ENCODE measurements at places on chromosomes 12 and 14.

GRCh38 chr14:87461704-87462103, 531.3 kb downstream of the GALC start:
- no peak for DNase-seq

GRCh38 chr14:53652068-53652467, 304.6 kb downstream of the BMP4 start:
- no peak for DNase-seq

- no peak for DNase-seq
Observed at GRCh38 chr14:81535396-81536164, 1.9 kb upstream of the SEL1L start.

- DNase-seq: no peak
Observed at GRCh38 chr14:99402950-99403349, 77.7 kb downstream of the SETD3 start.

DNA sequence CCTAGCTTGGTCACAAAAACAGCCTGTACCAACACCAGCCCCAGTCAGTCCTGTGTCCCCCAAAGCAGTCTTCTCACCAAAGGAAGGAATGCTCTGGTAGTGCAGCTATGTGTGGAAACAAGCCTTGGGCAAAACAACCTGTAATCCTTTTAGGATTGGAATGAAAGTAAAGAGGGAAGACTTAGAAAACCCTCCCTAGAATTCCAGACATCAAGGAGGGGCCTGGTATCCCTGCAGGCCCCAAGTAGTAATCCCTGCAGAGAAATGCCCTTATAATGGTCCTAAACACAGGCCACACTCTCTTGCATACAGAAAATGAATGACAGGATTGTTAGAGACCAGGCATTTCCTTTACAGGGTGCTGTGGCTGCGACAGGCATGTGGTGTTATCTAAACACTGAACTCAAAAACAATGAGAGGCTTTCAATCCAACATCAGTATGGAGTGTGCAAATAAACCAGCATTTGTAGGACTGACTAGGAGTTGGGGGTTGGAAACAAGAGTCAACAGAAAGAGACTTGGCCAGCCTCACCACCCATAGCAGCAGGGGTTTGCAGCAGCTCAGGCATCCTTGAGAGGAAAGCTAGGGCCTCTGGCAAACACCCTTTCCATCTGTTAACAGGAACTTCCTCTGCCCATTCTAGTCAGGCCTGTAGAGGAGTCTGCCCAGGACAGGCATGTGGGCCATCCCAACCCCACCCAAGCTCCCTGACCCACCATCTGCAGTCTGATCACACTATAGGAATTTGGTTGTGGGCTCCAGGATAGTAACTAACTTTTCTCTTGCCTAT, 59.1 kb downstream of the DCAF5 start:
- no peak for DNase-seq

DNA sequence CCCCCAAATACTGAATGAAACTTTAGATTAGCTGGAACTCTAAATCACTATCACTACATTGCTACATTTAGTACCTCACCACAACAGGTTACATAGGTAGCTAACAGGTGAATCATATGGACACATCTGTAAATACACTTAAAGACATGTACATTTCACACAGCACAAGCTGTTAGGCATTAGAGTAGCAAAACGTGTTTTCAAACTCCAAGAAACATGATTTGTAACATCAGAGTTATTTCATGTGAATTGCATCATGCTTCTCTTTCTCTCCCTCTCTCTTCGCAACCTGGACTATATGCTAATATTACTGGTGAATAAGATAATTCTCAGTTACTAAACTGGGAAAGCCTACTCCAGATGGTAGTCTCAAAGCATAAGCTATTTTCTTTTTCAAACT, 4.3 kb downstream of the SEL1L start:
- DNase-seq: peak; percentile 40

- no peak for DNase-seq
Observed at GRCh38 chr14:67423424-67423823, 11.5 kb upstream of the PLEK2 start.

GRCh38 chr12:3216726-3217682, 139.8 kb downstream of the TSPAN9 start:
- peak; percentile 35 for DNase-seq

DNA sequence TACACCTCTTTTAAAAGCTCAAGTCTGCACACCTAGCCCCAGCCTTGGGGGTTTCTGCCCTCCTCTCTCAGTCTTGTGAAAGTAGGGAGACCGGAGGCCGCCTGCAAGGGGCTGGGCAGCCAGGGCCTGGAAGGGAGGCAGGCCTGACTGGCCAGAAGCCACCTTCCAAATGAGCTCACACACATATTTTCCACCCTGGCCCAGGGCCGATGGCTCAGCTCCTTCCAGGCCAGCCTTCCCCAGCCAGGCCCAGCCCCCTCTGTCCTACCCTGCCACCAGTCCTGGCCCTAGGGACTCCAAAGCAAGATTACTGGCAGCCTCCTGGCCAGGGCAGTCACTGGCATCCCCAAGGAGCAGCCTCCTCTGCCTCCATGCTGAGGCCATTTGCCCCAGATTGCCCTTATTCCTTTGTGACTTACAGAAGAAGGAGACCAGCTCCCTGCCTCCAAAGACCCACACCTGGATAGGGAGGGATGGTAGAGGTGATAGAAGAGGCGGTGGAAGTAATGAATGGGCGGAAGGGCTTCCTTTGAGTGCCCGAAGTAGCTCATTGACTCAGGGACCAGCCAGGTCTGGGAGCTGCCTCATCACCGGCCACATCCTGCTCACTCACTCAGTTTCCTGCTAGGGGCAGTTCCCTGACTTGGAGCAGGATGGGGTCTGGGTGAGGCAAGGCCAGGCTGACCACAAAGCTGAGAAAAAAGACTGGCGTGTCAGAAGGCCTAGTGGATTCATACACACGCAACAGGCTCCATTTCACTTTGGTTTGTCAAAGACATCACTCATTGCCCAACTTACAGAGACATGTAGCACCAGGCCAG, 14.8 kb downstream of the MMP14 start:
- DNase-seq: peak; percentile 97

- DNase-seq: peak; percentile 62
Observed at GRCh38 chr12:12922191-12922616, 29.8 kb downstream of the GPRC5D start.

GRCh38 chr14:68564191-68564825, 228.6 kb downstream of the ZFP36L1 start:
- DNase-seq: no peak

DNA sequence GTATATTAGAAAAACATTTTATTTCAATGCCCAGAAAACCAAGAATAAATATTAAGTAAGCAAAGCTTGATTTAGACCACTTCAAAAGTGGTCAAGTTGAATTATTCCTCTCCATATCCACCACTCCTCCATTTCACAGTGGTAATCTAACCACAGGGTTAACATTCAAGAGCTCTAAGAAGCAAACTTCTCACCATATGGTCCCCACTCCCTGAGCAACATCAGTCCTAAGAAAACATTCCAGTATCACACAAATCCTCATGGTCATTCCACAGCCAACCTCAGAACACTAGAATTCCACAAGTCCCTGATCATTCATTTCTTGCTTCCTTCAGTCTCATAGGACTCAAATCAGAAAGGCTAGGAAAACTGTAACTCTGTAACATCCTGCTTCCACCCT, 47.9 kb downstream of the ST8SIA1 start:
- peak; percentile 87 for DNase-seq

DNA sequence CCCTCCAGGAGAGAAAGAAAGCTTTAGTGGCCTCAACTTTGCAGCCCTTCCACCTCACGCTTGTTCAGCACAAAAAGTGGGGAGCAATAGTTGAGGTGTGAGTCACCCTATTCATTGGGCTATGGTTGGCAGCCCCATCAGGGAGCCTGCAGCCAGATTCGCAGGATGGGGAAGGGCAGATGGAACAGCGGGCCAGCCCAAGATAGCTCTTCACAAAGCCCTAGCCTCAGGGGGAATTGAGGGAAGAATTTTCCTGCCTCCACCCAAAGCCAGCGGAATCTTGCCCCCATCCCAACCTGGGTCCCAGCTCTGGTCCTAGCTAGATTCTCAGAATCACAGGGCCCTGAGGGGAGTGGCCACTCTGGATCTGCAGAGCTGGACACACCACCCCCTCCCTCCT, 3.6 kb upstream of the KRT5 start:
- DNase-seq: no peak

DNA sequence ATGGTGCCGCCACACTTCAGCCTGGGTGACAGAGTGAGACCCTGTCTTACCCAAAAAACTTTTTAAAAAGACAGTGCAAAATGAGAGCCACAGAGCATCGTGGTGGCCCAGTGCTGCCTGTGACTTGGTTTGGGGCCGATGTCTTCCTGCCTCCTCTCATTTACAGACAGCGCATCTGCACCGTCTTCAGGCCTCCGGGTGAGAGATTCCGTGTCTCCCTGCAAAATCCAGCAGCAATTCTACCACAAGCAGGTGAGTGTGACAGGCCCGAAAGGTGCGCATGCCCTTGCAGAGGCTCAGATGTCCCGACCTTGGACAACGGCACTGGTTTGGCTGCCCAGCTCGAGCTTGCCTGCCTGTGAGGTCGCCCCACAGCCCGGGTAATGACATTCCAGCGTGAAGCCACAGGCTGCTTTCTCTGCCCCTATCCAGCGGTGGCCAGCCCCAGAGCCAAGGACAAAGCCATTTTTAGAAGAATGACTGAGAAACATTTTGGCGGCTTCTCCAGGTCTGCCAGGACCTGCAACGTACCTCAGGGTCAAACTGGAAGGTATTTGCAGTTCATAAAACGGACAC, 70.3 kb upstream of the RFLNA start:
- DNase-seq: no peak

DNA sequence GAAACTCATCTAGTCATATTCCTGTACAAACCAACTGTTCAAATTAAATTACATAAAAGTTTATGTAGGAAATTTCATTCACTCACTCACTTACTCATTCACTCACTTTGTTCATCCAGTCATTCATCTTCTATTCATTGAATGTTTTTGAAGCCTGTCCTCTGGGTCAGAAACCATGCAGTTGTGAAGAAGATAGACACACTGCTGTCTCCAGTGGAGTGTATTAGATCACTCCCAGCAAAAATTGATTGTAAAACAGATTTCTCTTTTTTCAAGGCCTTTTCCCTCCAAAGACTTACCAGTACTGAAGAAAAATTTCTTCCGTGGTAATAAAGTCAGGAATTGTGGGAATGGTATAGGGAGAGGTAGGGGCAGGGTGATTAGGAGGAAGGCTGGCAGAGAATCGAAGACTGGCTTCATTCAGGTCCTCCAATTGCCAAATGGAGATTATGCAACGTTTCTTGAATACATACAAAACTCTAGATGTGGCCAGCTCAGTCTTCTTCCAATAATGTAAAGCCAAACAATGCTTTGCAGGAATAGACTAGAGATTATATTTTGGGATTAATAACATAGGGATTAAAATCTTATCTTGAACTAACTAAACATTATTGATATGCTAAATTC, 9.1 kb downstream of the LRRK2 start:
- no peak for DNase-seq

GRCh38 chr12:92987846-92988621, 58.9 kb upstream of the EEA1 start:
- no peak for DNase-seq

DNA sequence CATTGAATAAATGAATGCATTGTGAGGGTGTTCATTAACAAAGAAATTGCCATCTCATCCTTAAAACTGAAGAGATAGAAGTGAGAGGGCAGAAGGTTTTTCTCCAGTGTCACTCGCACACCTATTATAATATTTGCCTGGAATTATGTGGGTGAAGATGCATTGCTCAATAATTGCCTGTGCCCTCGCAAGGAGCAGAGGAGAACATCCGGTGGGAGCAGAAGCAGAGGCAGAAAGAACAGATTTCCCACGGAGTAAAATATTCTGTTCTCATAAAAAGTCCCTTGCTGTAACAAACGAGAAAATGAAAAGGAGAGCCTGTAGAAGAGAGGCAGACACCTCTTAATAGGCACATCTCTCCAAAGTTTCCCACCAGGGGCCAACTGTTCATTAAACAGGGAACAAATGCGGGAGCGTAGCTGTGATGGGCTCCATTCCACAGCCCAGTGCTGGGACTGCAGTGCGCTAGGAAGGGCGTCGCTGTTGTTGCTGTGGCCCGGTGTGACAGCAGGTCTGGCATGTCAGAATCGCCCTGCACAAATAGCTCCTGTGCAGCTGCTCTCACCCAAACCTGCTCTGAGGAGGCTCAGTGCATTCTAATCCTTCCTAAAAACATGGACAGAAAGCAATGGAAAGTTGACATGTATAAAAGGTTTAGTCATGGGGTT, 359.8 kb downstream of the APAF1 start:
- DNase-seq: no peak

GRCh38 chr14:101547107-101547738, 14.1 kb upstream of the DIO3 start:
- no peak for DNase-seq

Measured in fibroblast of gingiva (primary cell).